Activated CD8-positive, alpha-beta T cell treated with anti-CD3 and anti-CD28 coated beads, Interleukin-2, amount 10 ng/mL, durations not matched to agents 7 days and 5 days (primary cell): ENCODE measurements at places on chromosomes 7 and 10.
A peak's percentile ranks its signal among the peaks of the same experiment; 100 is the strongest.

DNA sequence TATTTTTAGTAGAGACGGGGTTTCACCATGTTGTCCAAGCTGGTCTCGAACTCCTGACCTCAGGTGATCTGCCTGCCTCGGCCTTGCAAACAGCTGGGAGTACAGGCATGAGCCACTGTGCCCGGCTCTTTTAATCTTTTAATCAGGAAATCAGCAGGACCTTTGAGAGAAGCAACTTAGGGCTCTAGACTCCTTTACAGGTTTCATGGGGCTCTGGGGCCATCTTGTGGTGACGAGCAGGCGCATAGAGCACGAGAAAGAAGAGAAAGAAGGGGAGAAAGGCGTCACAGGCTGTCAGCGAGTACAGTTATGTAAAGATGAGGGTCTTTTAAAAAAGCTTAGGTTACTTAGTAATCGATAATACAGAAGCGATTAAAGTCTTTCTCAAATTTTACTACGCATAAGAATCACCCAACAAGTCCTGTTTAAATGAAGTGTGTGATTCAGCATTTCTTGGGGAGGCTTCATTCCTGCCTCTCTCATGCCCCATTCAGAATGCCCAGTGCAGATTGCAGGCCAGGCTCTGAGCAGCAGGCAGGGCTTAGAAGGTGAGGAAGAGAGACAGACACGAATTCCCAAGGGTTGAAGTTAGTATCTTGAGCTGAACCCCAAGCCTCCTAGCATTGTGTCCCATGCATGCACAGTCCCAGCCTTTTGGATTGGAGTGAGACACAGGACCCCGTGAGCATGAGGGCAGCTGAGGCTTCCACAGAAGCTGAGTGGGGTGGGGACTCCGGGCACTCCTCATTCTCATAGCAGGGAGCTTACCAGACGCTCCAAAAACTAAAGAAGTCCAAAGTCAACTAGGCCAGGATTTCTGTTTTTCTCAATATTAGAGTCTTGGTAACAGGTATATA, 23.6 kb upstream of the PFKP start:
- H3K27ac ChIP-seq, result no peak overlapping the region
- H3K4me1 ChIP-seq, result no peaks in the 10 kb centered on the region
- DNase-seq, result peak; percentile 57
- H3K36me3 ChIP-seq, result no peaks in the 10 kb centered on the region

- H3K36me3 ChIP-seq, result no peaks in the 10 kb centered on the region
- no peak for DNase-seq
- H3K4me3 ChIP-seq, result no peak overlapping the region
- peaks cover 16% of the 10 kb centered on the region for H3K27me3 ChIP-seq
- peaks cover 20% of the 10 kb centered on the region for H3K4me1 ChIP-seq
Measured at GRCh38 chr10:91002656-91003055, 81.8 kb upstream of the ANKRD1 start.

DNA sequence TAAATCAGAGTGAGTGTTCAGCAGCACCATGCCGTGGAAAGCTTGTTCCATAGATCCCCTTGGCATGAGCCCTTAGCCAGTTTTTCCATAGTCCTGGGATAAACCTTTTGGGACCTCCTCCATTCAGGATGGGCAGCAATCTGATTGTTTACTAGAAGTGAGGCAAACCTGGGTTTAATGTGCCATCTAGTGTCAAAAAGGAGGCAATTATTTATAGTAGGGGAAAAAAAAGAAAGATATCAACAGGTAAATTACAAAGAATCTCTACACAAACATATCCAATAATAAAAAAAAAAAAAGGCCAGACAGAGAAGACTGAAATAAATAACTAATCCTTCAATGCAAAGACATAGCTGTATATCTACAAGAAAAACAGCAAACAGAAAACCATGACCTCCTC, 229.0 kb upstream of the STK17A start:
- no peaks in the 10 kb centered on the region for H3K36me3 ChIP-seq
- H3K4me3 ChIP-seq, result no peak overlapping the region
- no peak for DNase-seq
- no peak overlapping the region for H3K27ac ChIP-seq

DNA sequence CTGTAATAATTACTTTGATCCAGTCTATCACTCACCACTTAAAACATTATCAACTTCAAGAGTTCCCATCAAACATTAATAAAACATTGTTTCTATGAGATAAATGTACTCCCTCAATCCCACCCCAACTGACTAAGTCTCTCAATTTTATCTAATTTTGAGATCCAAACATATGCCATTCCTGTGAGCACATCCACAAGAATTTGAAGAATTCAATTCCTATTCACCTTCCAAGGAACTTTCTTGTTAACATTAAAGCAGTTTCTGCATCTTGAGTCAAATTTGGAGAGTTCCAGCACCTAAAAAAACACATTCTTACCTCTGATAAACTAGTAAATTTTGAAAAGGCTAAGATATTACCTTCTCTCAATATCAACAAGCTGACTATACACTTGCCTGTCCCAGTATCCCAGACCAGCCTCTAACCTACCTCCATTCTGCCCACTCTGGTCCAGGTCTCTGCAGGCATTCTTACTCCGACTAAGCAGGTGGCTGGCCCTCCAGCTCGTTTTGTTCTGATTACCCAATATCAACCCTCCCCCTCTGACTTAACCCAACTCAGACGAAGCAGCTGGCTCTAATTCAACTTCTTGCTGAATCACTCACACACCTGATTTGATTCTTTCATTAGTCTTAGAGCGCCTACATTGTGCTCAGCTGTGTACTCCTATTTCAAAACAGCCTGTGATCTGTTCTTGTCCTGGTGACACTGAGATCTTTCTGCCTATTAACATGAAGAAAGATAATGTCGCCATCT, 275.2 kb downstream of the IPMK start:
- H3K27me3 ChIP-seq, result no peaks in the 10 kb centered on the region
- no peak overlapping the region for H3K4me3 ChIP-seq
- DNase-seq, result no peak
- no peaks in the 10 kb centered on the region for H3K36me3 ChIP-seq
- no peaks in the 10 kb centered on the region for H3K4me1 ChIP-seq

DNA sequence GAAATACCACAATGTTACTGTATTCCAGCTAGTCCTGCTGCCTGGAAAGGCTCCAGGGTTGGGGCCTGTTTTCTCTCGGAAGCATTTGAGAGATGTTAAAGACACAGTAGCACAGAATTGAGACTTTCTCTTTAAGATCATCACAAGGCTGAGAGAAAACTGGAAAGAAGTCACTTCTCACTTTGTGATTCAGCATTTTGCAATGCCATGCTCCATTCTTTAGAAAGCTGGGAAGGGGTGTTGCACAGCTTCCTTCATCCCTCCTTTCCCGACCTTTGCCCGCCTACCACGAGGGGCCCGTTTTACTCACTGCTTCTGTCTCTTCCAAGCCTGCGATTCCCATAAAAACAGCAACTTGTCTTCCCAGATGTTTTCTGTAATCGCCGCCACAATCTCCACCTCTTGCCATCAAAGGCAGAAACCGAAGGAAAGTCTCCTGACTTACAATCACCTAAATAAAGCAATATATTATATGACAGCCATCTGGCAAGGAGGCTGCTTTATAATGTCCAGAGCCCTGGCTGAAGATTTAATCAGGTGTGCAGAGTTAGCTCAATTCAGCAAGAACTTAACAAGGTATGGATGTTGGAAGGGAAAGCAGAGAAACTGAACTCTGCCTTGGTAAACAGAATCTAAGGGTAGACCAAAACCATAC, 18.9 kb downstream of the NOD1 start:
- no peak overlapping the region for H3K27ac ChIP-seq
- H3K27me3 ChIP-seq, result no peaks in the 10 kb centered on the region
- no peak for DNase-seq
- H3K36me3 ChIP-seq, result peaks cover 27% of the 10 kb centered on the region

DNA sequence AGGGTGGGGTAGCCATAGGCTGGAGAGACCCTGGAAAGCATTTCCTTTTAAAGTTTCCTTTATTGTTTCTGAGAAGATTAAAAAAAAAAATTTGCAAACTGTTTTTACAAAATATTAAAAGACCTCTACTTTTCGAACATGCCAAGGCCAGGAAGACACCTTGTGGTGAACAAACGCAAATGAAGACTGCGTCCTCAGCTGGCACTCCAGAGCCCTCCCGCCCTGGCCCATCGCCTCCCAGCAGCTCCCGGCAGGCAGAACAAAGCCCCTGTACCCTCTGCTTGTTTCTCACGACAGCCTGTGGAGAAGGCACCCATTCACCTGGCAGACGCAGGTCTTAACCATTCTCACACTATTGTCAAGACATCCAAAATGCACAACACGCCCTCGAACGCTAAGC, 56.4 kb downstream of the ESYT2 start:
- H3K36me3 ChIP-seq, result peaks cover 58% of the 10 kb centered on the region
- no peak overlapping the region for H3K4me3 ChIP-seq
- DNase-seq, result peak; percentile 15
- H3K27ac ChIP-seq, result no peak overlapping the region
- no peaks in the 10 kb centered on the region for H3K27me3 ChIP-seq
- peaks cover 15% of the 10 kb centered on the region for H3K4me1 ChIP-seq

DNA sequence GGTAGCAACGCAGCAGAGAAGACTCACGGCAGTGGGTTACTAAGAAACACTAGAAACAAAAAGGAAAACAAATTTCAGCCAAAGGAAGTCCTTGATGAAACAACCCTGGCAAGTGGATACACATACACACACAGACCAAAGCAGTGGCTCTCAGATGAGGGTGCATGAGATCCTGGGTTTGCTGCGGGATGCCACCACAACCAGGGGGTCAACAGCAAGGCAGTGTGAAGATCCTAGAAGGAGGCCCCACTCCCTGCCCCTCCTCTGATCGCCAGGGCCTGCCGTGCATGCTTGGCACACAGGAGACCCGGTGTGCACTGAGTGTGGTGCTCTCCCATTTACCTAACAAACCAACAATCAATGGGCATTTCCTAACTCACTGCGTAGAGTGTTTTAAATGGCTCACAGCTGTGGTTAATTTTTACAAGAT, 252.3 kb upstream of the KLF14 start:
- H3K36me3 ChIP-seq, result peaks cover 1% of the 10 kb centered on the region
- no peaks in the 10 kb centered on the region for H3K27me3 ChIP-seq
- no peak overlapping the region for H3K4me3 ChIP-seq
- H3K27ac ChIP-seq, result no peak overlapping the region
- peaks cover 48% of the 10 kb centered on the region for H3K4me1 ChIP-seq
- no peak for DNase-seq

DNA sequence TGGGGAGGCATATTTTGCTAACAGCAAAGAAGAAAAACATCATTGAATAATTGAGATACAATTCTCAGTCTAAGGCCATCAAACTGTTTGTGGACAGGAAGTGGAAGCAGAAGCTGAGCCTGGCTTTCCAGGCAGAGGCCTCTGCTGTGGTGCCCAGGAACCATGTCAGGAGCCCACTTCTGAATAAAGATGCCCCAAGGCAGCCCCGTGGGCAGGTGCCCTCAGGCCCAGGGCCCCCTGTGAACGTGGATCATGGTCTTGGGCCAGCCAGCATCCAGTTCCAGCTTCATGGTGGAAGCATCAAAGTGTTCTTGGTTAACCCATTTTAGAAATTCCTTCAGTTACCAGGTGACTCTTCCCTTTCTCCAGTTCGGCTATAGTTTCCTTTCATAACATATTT, 346.8 kb downstream of the PTPRN2 start:
- no peak overlapping the region for H3K27ac ChIP-seq
- H3K4me1 ChIP-seq, result no peaks in the 10 kb centered on the region
- DNase-seq, result no peak
- H3K27me3 ChIP-seq, result no peaks in the 10 kb centered on the region

DNA sequence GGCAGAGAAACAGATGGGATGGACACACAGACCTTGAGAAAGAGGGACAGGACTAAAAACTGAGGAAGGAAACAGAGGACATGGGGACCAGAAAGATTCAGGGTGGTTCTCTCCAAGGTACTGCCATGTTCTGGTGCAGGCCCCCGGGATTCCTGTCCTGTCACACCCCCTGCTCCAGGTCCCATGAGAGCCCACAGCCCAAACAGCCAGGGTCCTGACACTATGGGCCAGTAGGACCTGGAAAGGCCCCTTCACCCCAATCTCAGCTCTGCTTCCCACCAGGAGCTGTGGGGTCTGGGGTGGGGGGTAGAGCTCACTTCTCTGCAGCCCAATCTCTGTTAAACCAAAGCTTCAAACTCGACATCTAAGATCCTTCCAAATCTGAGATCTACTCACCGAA, 21.2 kb downstream of the PDIA4 start:
- H3K27ac ChIP-seq, result no peak overlapping the region
- DNase-seq, result no peak
- H3K36me3 ChIP-seq, result peaks cover 54% of the 10 kb centered on the region
- no peak overlapping the region for H3K4me3 ChIP-seq
- H3K4me1 ChIP-seq, result peaks cover 3% of the 10 kb centered on the region
- no peaks in the 10 kb centered on the region for H3K27me3 ChIP-seq

DNA sequence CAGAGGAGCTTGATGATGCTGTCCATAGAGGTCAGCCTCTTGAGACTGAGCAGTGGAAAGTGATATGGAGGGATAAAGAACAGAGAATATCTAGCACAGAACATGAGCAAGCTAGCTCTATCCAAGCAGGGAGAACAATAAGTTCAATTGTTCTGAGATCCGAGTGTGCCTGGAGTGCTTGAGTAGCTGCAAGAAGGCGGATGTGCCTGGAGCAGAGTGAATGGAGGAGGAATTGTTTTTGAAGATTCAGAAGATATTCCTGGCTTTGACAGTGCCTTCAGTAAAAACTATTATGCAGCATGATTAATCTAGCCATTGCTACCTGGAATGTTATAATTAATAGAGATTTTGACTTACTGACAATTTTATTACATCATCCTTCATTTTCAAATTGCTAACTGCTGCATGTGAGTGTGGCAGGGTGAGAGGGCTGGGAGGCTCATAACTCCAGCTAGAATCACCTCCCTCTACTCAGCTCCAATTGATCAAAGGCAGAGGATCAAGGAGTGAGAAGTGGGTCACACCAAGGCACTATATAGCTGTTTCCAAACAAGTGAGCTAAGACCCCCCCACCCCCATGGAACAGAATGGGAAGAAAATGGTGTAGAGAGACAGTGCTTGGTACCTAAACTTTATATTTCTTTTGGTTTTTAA, 302.8 kb downstream of the ADRA2A start:
- H3K4me1 ChIP-seq, result no peaks in the 10 kb centered on the region
- no peaks in the 10 kb centered on the region for H3K36me3 ChIP-seq
- H3K27ac ChIP-seq, result no peak overlapping the region
- H3K4me3 ChIP-seq, result no peak overlapping the region
- no peak for DNase-seq
- peaks cover 2% of the 10 kb centered on the region for H3K27me3 ChIP-seq

GRCh38 chr10:13916384-13916947, 329.7 kb downstream of the PRPF18 start:
- H3K27me3 ChIP-seq, result no peaks in the 10 kb centered on the region
- no peak for DNase-seq
- no peak overlapping the region for H3K27ac ChIP-seq
- no peaks in the 10 kb centered on the region for H3K36me3 ChIP-seq

DNA sequence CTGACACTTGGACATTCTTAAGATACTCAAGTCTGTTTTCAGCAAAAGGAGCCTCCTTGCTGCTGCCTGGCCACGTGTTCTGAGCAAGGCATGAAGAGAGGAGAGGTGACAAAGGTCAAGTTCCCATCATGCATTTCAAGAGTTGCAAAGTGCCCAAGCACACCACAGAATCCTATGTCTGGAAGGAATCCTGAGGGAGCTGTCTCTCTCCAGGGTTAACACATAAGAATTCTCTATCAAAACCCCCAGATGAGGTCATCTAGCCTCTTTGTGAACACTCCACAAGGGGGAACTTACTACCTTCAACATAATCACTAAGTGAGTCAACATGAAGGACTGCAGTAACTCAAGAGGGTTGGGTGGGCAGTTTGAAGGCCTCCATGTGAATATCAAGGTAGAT, 155.5 kb downstream of the RNF216 start:
- peaks cover 12% of the 10 kb centered on the region for H3K36me3 ChIP-seq
- H3K27me3 ChIP-seq, result no peaks in the 10 kb centered on the region
- H3K27ac ChIP-seq, result no peak overlapping the region
- no peak for DNase-seq
- no peak overlapping the region for H3K4me3 ChIP-seq
